ENCODE measurements at places on chromosomes 12 and 14.

- no peak for DNase-seq
These were observed 84.7 kb downstream of the TSPAN9 start for GRCh38 chr12:3161861-3162260.

DNA sequence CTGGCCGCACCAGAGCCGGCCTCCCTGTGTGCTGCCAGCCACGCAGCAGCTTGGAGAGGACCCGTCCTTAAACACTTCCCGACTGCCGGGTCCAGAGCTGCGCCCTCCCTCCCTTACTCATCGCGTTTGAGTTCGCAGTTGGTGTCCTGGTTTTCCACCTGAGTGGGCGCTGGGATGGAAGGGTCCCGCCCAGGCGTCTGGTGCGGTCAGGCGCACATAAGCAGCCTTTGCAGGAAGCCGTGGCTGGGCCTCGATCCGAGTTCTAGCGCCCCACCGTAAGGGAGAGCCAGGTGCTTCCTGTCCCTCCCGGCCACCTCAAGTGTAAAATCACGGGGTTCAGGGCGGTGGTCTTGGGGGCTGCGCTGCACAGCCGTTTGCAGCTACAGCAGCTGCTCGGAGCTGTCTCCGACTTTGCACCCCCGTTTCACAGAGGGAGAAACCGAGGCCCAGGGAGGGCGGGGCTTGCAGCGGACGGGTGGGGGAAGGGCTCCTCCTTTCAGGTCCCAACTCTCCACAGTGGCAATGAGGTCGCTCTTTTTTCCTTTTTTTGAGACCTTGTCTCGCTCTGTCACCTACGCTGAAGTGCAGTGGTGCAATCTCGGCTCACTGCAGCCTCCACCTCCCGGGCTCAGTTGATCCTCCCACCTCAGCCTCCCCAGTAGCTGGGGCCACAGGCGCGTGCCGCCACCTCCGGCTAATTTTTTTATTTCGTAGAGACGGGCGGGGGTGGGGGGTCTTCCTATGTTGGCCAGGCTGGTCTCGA, 51.3 kb downstream of the LRCOL1 start:
- DNase-seq: no peak

DNA sequence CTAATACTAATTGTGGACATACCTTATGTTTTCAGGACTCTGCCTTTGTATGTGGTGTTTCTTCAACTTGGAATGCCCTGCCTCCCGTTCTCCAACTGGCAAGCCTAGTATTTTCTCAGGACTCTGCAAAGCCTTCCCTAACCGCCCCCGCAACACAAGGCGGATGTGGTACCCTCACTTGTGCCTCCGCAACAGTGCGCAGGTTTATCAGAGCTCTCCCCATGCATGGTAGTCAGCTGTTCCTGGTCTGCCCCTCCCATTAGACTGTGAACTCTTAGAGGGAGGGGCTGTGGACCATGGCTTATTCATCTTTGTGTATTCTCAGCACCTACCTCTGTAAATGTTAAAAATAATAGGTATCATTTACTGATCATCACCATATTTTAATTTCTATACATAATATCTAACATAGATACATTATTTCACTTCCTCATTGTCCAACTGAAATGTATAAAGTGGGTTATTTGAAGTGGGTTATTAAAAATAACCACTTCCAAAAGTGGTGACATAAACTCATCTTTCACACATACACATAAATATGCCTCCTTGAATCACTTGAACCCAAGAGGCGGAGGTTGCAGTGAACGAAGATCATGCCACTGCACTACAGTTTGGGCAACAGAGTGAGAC, 9.0 kb downstream of the LPAR5 start:
- no peak for DNase-seq

GRCh38 chr14:66716227-66716626, 208.3 kb downstream of the GPHN start:
- DNase-seq: no peak

DNA sequence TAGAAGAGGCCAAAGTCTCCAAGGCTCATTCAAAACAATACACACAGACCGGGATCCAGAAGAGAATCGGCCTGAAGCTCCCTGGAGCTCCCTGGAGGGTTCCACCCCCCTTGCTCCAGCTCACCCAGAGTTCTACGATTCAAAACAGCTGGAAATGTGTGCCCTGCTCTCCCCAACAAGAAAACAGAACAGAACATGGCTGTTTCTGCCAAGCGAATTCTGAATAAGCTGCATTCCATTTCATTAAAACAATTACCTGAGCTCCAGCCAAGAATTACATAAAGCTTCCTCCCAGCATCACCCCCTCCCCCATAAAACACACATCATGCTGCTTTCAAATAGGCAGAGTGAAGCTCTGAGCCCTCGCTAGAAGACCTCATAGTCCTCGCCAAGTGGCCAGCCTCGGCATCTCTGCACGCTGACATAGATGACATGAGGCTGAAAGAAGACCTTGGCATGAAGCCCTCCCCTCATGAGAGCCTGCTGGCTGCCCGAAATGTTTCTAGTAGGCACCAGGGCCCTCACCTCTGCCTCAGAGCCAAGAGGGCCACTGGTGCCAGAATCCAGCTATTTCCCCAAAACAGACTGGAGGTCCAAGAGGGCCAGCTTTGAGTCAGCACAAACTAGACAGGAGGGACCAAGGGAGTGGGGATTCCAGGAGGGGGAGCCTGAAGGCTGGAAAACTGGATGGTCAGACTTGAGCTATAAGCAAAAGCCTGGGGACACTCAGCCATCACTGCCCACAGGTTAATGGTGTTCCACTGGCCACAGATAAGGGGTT, 8.3 kb downstream of the PXN start:
- DNase-seq: no peak

DNA sequence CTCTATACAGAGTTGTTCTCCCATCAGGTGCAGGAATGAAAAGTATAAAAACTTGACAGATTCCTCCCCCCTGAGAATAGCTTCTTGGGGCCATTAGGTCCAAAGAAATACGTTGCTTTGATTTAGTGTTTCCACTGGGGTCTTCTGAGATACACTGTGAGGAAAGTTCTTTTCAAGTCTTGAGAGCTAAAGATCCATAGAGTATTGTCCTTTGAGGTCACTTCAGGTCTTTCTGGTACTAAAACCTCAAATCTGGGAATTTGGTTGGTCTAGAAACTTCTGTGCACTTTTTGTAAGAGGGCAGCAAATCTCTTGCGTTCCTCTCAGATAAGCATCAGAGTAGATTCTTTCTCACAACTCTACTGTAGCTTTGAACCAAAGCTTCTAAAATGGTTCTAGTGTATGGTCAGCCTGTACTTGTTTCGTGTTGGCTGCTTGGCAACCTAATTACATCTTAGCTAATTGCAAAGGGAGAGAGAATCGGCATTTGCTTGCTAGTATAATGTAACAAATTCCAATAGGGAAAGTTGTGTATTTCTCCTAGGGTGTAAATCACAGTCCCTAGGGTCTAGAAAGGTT, 10.0 kb downstream of the SRSF5 start:
- no peak for DNase-seq

DNA sequence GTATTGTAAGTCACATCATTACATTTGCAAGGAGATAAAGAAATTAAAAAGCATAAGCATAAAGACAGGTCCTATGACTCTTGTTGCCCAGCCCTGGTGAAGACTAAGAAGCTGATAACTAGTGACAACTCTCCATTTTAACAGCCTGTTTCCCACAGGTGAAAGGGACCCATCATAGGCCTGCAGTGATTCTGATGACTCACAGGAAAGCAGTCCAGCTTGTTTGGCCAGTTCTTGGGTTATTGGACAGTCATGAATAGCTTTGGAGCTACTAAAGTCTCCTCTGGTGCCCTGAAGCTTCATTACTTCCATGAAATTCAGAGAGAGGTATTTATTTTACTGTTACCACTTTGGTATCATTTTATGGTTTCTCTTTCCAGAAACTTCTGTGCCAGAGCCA, 55.5 kb upstream of the DYRK2 start:
- DNase-seq: no peak
